ENCODE measurements at places on chromosomes 11 and 22.

- no peaks in the 10 kb centered on the region for H3K4me1 ChIP-seq
- H3K4me3 ChIP-seq: no peak overlapping the region
- DNase-seq: no peak
- H3K27ac ChIP-seq: no peak overlapping the region
- H3K27me3 ChIP-seq: no peaks in the 10 kb centered on the region
- H3K36me3 ChIP-seq: peaks cover 13% of the 10 kb centered on the region
These were observed 20.5 kb downstream of the COA4 start for GRCh38 chr11:73856031-73856567.

DNA sequence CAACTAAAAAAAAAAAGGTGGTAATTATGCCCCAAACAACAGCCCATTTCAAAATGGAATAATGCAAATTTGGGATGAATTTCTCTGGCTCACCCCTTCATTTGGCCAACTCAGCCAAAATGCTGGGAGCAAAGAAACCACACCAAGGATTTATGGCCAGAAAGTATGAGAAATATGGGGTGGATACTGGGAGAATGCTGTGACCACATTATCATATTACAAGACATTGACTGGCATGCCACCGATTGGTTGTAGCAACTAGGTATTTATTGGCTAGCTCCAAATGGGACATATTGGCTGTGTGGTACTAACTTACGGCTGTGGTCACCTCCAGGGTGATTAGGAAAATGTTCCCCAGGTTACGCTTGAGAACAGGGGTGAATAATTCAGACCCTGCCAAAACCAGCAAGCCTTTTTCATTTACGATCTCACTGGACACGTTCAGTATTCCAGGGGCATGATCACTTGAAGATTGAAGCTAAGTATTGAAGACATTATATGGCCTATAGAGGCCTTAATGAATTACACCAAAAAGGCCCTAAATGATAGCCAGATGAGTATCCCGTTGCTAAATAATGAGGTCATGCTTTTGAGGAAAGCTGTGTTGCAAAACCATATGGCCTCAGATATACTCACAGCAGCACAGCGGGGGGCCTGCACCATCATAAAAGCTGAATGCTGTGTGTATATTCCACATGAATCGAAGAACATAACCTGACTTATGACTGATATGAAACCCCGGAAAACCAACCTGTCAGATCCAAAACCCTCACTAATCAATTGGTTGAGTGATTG lies 3.8 kb upstream of the FDX1 start:
- no peak overlapping the region for H3K27ac ChIP-seq
- no peaks in the 10 kb centered on the region for H3K27me3 ChIP-seq
- peaks cover 1% of the 10 kb centered on the region for H3K36me3 ChIP-seq
- no peak overlapping the region for H3K4me3 ChIP-seq

GRCh38 chr11:221539-221938 lies 14.0 kb downstream of the RIC8A start:
- no peak overlapping the region for H3K27ac ChIP-seq
- H3K27me3 ChIP-seq: no peaks in the 10 kb centered on the region
- peaks cover 14% of the 10 kb centered on the region for H3K4me1 ChIP-seq
- DNase-seq: no peak

DNA sequence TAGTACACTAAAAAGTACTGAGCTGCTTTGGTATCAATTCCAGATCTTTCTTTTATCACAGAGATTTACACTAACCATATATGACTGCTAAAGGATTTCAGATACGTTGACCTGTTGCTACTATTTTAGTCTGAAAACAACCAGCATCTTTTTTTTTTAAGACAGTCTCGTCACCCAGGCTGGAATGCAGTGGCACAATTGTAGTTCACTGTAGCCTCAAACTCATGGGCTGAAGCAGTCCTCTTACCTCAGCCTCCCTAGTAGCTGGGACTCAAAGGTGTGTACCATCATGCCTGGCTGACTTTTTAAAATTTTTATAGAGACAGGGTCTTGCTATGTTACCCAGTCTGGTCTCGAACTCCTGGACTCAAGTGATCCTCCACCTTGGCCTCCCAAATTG lies 24.2 kb upstream of the L3MBTL2 start:
- peaks cover 33% of the 10 kb centered on the region for H3K36me3 ChIP-seq
- peaks cover 7% of the 10 kb centered on the region for H3K4me1 ChIP-seq
- no peak overlapping the region for H3K27ac ChIP-seq
- H3K4me3 ChIP-seq: no peak overlapping the region
- H3K27me3 ChIP-seq: no peaks in the 10 kb centered on the region
- DNase-seq: no peak

- no peak overlapping the region for H3K27ac ChIP-seq
- H3K4me1 ChIP-seq: peaks cover 9% of the 10 kb centered on the region
- no peaks in the 10 kb centered on the region for H3K27me3 ChIP-seq
- H3K4me3 ChIP-seq: no peak overlapping the region
These were observed 29.9 kb downstream of the CWF19L2 start for GRCh38 chr11:107427569-107428180.

GRCh38 chr22:48084041-48084728 lies 1321.7 kb downstream of the TBC1D22A start:
- no peaks in the 10 kb centered on the region for H3K36me3 ChIP-seq
- no peak overlapping the region for H3K27ac ChIP-seq
- peak overlapping the region; percentile 16 for H3K4me3 ChIP-seq
- DNase-seq: peak; percentile 73
- peaks cover 32% of the 10 kb centered on the region for H3K27me3 ChIP-seq
- H3K4me1 ChIP-seq: peaks cover 17% of the 10 kb centered on the region

- no peak for DNase-seq
- H3K4me3 ChIP-seq: no peak overlapping the region
- no peaks in the 10 kb centered on the region for H3K4me1 ChIP-seq
- no peak overlapping the region for H3K27ac ChIP-seq
These were observed 59.8 kb upstream of the FAR1 start for GRCh38 chr11:13608656-13609055.

- H3K4me3 ChIP-seq: no peak overlapping the region
- no peak overlapping the region for H3K27ac ChIP-seq
- no peaks in the 10 kb centered on the region for H3K27me3 ChIP-seq
- H3K36me3 ChIP-seq: no peaks in the 10 kb centered on the region
- no peak for DNase-seq
These were observed 733.5 kb downstream of the BRD1 start for GRCh38 chr22:49094151-49094550.

DNA sequence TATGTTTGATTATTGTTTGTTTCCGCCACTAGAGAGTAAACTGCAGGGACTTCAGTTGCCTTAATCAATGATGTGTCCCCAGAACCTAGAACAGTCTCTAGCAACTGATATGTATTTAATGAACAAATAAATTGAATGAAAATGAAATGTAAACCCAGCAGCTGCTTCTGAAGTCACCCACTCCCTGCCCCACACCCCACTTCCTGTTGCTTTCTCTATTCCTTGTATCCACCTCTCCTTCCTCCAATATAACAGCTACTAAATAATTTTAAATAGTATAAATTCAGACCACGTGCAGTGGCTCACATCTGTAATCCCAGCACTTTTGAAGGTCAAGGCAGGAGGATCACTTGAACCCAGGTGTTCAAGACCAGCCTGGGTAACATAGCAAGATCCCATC lies 15.8 kb downstream of the MYH9 start:
- peaks cover 44% of the 10 kb centered on the region for H3K36me3 ChIP-seq
- H3K4me3 ChIP-seq: peak overlapping the region; percentile 83
- DNase-seq: no peak
- H3K27ac ChIP-seq: peak overlapping the region; percentile 95
- H3K4me1 ChIP-seq: peaks cover 84% of the 10 kb centered on the region

DNA sequence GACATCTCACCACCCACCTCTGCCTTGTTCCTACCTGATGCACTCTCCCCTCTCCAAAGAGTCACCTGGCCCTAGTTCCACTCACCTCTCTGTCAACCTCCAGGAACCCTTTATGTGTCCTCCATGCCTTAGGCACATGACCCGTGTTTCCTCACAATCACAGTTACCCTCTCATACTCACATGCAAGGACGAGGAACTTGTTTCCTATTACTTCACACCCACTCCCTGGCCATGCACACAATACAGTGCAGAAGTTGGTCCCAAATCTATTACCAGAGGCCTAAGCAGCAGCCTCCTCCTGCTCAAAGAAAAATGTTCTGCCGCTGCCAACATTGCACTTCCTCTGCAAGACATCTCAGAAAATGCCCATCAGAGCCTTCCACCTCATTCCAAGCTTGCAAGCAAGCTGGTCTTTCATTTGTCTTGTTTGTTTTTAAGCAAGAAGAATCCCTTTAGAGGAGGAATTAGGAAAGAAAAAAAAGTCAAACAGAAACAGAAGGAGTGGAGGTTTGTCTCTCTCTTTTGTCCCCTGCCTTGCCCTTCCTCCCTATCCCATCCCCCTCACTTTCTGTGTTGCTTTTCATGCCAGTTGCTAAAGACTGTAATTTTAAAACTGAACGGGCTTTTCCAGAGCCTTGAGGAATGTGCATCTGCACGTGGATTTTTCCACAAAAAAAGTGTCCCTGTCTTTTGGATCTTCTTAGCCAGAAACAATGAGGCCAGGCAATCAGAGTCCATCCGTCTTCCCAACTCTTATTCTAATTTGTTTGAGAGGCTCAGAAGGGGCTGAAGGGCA lies 63.4 kb downstream of the KCNJ1 start:
- H3K36me3 ChIP-seq: peaks cover 47% of the 10 kb centered on the region
- H3K4me1 ChIP-seq: peaks cover 27% of the 10 kb centered on the region
- H3K27me3 ChIP-seq: no peaks in the 10 kb centered on the region

DNA sequence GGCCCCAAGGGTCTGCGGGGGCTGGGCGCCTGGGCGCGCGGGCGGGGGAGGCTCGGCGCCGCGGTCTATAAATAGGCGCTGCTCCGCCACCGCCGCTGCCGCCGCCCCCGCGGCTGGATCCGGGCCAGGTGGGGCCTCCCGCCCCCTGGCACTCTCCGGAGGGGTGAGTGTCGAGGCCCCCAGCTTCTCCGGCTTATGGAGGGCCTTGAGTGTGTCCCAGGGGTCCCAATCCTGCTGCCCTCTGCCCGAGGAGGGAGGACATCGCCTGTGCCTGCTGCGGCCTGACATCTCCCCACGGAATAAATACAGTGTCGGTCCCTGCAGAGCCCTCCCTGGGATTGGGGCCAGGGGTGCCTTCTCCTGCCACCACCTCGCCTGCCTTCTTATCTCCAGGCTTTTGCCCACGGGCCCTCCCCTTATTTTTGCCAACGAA lies 4.3 kb upstream of the GP1BB start:
- no peak overlapping the region for H3K27ac ChIP-seq
- no peaks in the 10 kb centered on the region for H3K36me3 ChIP-seq
- peaks cover 40% of the 10 kb centered on the region for H3K27me3 ChIP-seq
- H3K4me3 ChIP-seq: peak overlapping the region; percentile 71
- peaks cover 8% of the 10 kb centered on the region for H3K4me1 ChIP-seq

DNA sequence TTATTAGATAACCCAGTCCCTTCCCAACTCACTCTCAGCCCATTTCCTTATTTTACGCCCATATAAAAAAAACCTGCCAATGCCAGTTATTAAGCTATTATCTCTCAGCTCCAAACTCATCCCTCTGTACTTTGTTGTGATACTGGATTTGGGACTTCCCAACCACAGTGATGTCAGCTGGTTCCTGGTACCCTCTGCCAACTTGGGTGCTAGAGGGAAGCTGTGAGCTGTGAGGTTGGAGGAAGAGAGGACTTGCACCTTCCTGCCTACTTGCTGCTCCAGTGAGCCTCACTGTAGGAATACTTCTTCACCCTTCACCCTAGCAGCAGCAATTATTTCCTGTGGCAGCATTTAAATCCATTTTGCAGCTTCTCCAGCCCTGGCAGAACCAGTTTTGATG lies 19.2 kb upstream of the CSF2RB start:
- H3K27me3 ChIP-seq: peaks cover 11% of the 10 kb centered on the region
- H3K27ac ChIP-seq: no peak overlapping the region
- peaks cover 12% of the 10 kb centered on the region for H3K4me1 ChIP-seq
- peaks cover 2% of the 10 kb centered on the region for H3K36me3 ChIP-seq
- DNase-seq: no peak

GRCh38 chr22:19488884-19489843 lies 9.4 kb downstream of the CDC45 start:
- H3K4me3 ChIP-seq: no peak overlapping the region
- H3K27me3 ChIP-seq: no peaks in the 10 kb centered on the region
- no peak for DNase-seq

DNA sequence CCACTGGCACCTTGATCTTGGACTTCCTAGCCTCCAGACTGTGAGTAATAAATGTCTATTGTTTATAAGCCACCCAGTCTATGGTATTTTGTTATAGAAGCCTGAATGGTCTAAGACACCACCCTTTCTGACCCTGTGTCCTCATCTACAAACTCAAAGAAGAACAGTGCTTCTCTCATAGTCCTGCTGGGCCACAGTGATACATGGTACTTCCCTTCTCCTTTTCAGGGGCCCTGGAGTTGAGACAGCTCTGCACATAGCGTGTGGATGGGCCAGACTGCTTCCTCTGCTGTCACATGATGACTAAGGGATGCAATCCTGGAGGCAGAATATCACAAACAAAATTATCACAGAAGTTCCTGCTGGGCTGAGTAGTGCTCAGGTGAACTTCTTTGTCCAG lies 5.0 kb downstream of the KCNJ11 start:
- H3K27me3 ChIP-seq: peaks cover 11% of the 10 kb centered on the region
- peaks cover under 1% of the 10 kb centered on the region for H3K4me1 ChIP-seq
- peaks cover 4% of the 10 kb centered on the region for H3K36me3 ChIP-seq
- no peak overlapping the region for H3K27ac ChIP-seq

GRCh38 chr11:100630898-100631297 lies 56.2 kb upstream of the ARHGAP42 start:
- no peak overlapping the region for H3K27ac ChIP-seq
- DNase-seq: no peak
- H3K27me3 ChIP-seq: no peaks in the 10 kb centered on the region
- no peaks in the 10 kb centered on the region for H3K36me3 ChIP-seq
- H3K4me3 ChIP-seq: no peak overlapping the region

- H3K27ac ChIP-seq: no peak overlapping the region
- H3K27me3 ChIP-seq: no peaks in the 10 kb centered on the region
- H3K4me1 ChIP-seq: peaks cover 7% of the 10 kb centered on the region
- no peak overlapping the region for H3K4me3 ChIP-seq
- no peaks in the 10 kb centered on the region for H3K36me3 ChIP-seq
These were observed 25.9 kb upstream of the LYVE1 start for GRCh38 chr11:10594407-10594806.

GRCh38 chr11:97544431-97544830 lies 1154.6 kb downstream of the JRKL start:
- H3K36me3 ChIP-seq: no peaks in the 10 kb centered on the region
- no peak for DNase-seq
- H3K27me3 ChIP-seq: no peaks in the 10 kb centered on the region
- no peak overlapping the region for H3K4me3 ChIP-seq
- no peak overlapping the region for H3K27ac ChIP-seq
- H3K4me1 ChIP-seq: no peaks in the 10 kb centered on the region

GRCh38 chr11:69192301-69192721 lies 36.6 kb downstream of the SMIM38 start:
- H3K27me3 ChIP-seq: no peaks in the 10 kb centered on the region
- no peaks in the 10 kb centered on the region for H3K36me3 ChIP-seq
- H3K4me1 ChIP-seq: no peaks in the 10 kb centered on the region
- no peak for DNase-seq
- no peak overlapping the region for H3K4me3 ChIP-seq
- no peak overlapping the region for H3K27ac ChIP-seq

GRCh38 chr22:38114484-38115398 lies 4.3 kb upstream of the BAIAP2L2 start:
- peak; percentile 94 for DNase-seq
- no peaks in the 10 kb centered on the region for H3K36me3 ChIP-seq
- H3K27ac ChIP-seq: no peak overlapping the region
- no peaks in the 10 kb centered on the region for H3K4me1 ChIP-seq

- no peaks in the 10 kb centered on the region for H3K27me3 ChIP-seq
- no peak overlapping the region for H3K27ac ChIP-seq
- no peak for DNase-seq
- H3K4me3 ChIP-seq: no peak overlapping the region
- H3K4me1 ChIP-seq: no peaks in the 10 kb centered on the region
These were observed 35.5 kb downstream of the RNF141 start for GRCh38 chr11:10505278-10506007.
